CD4-positive, alpha-beta T cell treated with Interleukin-6 for 4 hours (primary cell): ENCODE measurements at places on chromosomes 2 and 18.

GRCh38 chr2:191479680-191480023 is 198.3 kb upstream of the NABP1 start:
- DNase-seq, result no peak

DNA sequence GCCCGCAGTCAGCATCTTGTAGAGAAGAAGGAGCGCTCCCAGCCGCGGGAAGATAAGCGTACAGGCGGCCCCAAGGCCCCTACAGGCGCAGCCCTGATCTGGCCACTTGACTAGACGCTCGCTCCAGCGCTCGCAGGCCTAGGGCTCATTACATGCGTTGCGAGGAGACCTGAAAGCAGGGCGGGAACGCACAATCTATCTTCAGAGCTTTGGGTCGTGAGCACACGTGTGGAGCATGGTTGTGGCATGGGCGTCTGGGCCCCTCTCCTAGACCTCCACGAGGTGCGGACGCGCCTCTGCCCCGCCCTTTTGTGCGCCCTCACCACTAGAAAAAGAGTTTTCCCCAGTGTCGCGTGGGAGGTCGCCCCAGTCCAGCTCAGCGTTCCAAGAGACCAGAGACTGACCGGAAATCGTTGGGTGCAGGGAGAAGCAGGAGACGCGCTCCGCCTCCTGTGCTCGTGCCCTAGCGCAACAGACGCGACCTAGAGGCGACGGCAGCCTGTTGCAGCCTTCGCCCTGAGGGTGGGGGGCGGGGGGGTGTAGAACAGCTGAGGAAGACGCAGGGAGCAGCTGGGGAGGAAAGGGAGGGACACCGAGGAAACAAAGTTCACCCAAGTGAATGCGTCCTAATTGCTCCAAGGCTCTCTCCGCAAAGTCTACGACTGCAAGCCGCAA is 12.6 kb downstream of the NR4A2 start:
- no peak for DNase-seq

DNA sequence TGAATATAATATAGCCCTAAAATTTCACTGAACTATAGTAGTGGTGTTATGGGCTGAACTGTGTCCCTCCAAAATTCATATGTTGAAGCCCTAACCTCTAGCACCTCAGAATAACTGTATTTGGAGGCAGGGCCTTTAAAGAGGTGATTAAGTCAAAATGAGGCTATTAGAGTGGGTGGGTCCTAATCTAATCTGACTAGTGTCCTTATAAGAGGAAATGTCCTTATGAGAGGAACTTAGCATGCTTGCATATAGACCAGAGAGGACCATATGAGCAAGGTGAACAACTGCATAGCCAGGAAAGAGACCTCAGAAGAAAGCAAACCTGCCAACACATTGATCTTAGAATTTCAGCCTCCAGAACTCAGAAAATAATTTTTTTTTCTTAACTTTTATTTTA is 238.4 kb downstream of the ZEB2 start:
- DNase-seq, result no peak

DNA sequence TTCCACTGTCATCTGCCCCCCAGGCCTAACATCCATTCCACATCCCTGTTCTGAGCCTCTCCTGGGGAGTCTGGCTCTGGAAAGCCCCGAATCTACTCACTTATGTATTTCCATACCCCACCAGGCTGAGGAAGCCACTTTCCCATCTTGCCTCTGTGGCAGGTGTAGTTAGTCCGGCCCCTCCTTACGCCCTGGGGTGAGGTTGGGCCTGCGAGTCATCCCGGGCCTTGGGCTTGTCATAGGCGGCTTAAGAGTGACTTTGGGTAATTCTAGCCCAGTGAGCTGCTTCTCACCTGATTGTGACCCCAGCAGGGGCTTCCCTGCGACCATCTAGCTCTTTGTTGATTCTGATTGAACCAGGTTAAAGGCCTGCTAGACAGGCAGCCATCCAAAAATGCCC is 21.1 kb downstream of the PCARE start:
- DNase-seq, result no peak

DNA sequence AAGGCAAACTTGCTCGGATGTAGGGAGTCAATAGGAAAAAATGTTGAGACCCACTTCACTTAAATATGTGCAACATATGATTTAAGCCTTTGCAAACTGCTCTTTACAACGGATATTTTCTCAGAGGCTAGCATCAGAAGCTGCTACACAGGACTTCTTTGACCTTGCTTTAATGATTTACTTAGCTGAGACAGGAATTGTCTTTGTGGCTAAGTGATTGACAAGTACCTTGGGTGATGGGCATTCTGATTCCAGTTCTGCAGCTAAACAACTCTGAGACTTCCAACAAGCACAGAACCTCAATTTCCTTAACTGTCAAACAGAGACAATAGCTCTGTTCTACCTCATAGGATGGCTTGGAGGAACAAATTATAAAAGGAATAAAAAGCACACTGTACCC is 150.2 kb downstream of the NCKAP5 start:
- no peak for DNase-seq

DNA sequence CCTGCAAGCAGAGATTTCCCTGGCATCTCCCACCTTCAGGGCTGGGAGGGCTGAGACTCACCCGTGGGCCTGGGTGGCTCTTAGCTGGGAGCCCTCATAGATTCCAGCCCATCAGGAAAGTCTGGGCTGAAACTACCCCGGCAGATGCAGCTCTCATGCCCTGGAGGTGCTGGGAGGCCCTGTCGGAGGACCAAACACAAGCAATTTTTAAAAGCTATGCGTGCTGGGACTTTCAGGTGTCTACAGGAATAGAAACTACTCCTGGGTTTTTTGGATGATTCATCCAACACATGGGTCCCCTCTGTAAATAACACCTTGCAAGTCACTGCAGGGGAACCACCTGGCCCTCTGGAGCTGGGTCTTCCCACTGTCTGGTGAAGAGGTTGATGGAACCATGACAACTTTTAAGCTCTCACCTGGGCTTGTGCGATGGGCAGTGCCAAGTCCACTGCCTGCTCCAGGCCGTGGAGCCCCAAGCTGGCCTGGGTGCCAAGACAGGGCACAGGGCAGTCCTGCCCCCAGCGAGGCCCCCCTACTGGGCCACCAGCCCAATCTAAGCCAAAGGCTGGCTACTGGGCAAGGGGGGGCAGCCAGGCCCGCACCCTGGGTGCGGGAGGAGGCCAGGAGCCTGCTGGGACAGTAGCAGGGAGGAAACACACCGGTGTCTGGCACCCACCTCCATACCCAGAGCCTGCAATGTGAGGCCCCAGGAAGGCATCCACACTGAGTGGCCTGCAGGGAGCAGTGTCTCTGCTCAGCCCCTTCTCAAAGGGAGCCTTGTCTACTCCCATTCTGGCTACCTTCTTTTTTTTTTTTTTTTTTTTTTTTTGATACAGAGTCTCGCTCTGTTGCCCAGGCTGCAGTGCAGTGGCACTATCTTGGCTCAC is 1.1 kb upstream of the GPR55 start:
- peak; percentile 32 for DNase-seq

DNA sequence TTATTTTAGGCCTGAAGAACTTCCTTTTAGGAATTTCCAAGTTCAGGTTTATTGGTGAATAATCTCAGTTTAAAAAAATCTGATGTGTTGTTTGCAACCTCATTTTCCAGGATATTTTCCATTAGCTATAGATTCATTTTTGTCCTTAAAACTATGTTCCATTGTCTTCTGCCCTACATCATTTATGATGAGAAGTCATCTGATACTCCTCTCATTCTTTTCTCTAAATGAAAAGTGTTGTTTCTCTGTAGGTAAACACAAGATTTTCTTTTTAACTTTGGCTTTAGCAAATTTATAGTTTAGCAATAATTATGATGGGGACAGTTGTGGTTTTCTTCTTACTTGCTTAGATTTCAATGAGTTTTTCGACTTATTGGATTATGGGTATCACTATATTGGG is 427.3 kb downstream of the DCDC2C start:
- no peak for DNase-seq
